ENCODE measurements at places on chromosomes 4 and X.

- no peak for DNase-seq
Measured at GRCh38 chrX:102959471-102959870, 22.4 kb downstream of the RAB40AL start.

DNA sequence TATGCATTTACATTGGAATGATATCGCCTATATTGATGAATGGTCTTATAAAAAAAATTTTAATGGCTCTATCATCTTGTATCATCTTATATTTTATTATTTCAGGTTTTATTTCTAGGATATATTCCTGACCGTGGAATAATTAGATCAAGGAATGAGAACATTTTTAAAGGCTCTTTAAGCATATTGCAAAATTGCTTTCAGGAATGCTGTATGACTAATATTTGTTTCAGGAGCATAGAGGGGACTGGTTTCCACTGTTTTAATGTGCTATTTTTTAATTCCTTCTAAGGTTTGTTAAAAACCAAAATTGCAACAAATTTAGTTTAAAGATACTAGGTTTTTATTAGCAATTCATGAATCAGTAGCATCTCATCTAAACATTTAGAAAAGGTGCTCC is 120.2 kb downstream of the BMPR1B start:
- DNase-seq, result no peak

DNA sequence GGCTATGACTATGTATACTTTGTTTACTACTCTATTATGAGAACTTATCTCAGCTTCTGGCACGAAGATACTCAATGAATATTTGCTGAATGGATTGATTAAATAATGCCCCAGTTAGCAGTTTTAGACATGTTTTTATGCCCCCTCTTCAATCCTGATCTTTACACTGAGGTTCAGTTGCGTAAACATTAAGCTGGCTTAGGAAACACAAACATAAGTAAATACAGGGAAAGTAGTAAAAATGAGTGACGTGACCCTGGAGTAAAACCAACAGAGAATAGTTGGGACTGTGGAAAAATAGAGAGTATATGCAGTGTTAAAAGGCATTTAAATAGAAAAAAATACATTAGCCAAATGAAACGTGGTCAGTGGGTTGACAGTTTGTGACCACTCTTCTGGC is 387.0 kb upstream of the ACTRT1 start:
- no peak for DNase-seq

DNA sequence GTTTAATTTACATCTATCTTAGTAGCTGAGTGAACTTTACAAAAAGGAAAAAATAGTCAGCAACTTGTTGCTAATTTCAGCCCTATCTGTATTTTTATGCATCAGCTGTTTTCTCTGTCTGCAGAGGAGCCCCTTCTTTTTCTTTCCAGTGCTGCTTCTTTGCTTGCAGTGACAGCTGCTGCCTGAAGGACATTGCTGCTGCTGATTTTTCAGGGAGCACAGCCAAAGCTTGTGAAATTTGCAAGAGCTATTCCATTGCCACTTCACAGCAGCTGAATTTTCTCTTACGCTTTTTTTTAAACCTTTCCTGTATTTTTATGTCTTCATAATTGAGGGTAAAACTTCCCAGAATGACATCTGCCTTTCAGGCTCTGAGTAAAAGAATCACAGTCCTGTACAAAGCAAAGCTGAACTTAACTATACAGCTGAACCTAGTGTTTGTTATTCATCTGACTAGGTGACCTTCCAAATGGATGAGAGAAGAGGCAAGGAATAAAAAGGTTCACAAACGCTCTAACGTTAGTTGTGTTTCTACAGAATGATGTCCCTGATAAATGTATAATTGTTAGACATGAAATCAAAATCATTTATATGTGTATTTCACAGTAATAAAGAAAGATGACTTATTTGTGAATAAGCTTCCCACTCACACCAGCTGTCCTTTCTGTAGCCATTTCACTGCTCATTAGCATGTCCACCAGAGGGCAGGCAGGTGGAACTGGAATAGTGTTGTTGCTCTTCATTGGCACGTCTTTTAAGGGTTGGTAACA is 541.4 kb downstream of the ADGRL3 start:
- DNase-seq, result no peak

DNA sequence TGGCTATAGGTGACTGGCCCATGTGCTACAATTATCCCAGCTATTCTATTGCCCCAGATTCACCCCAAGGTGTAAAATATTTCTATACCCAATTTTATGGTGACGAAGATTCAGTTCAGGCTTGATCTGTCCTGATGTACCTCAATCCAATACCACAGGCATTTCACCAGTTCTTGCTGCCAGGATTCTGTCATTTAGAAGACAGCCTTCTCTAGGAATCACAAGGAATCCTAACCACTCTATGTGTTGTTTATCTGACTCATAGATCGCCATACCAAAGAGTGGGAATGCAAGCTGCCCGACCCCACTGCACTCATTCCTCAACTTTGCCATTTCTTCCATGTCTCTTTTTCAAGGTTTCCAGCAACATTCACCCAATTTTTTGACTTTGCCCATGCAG is 355.0 kb upstream of the EMCN start:
- no peak for DNase-seq

DNA sequence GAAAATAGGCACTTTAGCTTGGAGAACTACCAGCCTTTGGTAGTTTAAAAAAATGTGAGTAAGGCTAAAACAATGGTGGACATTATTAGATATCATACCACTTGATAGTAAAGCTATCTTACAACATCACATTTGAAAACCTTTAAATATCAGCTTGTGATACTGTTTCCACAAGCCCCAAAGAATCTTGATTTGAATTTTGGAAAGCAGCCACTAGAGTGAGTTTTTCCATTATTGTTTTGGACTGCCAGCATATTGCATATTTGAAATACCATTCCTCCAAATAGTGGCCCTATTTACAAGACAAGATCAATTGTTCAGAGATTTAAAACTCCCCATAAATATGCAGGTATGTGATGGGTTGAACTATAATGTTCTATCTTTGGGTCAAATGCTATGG is 303.0 kb upstream of the PRPS2 start:
- no peak for DNase-seq

DNA sequence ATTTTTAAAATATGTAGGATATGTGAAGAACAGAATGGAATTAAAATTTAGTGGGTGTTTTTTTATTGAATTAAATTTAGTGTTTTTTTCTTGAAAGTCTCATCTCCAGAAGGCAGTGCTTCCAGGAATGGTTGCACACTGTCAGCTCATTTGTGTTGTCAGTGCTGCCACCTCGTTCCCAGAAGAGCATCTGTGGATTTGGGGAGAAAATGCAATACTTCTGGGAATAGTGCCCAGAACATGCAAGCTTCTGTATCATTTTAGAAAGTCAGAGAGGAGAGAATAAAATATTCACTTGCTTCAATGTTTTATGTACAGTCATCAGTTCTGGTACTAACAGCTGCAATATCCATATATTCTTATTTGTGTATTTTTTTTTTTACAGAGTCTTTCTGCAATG is 608.8 kb downstream of the PCDH7 start:
- DNase-seq, result no peak

DNA sequence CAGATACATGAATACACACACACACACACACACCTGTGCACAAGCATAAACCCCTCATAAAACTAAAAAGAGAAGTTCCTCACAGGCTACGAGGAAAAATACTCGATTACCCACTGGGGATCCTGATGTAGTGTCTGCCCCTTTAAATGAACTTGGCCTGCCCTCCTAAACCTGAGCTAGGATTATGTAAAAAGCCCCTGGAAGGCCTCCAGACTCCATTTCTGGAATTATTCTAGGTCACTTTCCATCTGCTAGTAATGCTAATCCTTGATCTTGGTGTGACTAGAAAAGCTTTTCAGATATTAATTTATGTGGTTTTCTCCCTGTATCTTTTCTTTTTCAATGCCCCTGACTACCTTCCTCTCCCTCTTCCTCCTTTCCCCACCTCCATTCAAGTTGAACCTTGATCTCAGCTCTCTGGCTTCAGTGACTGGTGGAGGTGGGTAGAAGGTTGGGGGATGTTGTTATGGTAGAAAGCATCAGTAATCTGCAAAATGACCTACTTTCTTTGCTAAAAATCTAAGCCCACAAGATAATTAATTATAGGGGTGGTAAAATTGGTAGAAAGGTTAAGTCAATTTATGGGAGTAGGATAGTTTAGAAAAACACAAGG is 25.5 kb upstream of the ZNF330 start:
- DNase-seq, result no peak

DNA sequence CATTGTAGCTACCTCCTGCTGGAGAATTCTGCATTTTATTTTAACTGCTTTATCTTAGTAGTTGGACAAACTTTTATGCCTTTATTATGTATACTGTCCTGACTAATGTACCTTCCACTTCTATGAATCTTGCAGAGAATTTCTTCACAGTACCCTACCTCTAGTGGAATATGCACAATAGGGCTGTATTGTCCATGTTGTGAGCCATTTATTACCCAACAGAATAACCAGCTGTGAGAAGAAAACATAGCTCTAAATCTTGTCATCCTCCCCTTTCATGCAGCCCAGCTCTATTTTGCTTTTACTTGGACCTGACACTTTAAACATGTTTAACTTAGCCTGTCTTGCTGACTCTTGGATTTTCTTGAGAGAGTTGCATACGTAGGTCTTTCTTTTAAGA is 56.2 kb downstream of the MCUB start:
- DNase-seq, result no peak

DNA sequence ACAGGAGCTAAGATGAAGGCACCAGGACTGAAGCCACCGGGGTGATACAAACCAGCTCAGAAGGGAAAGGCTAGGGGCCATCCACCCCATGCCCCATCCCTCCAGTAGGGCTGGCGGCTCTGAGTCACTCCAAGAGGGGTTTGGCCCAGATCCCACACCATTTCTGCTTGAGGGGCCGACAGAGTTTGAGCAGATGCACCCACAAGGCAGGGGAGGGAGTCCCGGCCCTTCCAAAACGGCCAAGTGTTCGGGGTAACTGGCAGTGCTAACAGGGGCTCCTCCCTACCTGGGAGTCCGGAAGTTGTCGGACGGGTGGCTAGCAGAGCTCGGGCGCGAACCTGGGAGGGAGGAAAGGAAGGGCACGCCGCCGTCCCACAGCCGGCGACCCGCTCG is 412 bp downstream of the SLC10A3 start:
- DNase-seq, result peak; percentile 43

GRCh38 chrX:49041744-49042580 is 1.2 kb downstream of the TFE3 start:
- no peak for DNase-seq

- DNase-seq, result no peak
Measured at GRCh38 chr4:183823434-183823833, 81.7 kb upstream of the STOX2 start.

- DNase-seq, result peak; percentile 95
Measured at GRCh38 chr4:113547487-113548042, 214.0 kb downstream of the CAMK2D start.

- no peak for DNase-seq
Measured at GRCh38 chrX:56986138-56986537, 9.2 kb downstream of the SPIN3 start.

- DNase-seq, result no peak
Measured at GRCh38 chr4:113981591-113981990, 2.1 kb upstream of the ARSJ start.

- no peak for DNase-seq
Measured at GRCh38 chrX:53599781-53600396, 86.6 kb downstream of the HUWE1 start.

DNA sequence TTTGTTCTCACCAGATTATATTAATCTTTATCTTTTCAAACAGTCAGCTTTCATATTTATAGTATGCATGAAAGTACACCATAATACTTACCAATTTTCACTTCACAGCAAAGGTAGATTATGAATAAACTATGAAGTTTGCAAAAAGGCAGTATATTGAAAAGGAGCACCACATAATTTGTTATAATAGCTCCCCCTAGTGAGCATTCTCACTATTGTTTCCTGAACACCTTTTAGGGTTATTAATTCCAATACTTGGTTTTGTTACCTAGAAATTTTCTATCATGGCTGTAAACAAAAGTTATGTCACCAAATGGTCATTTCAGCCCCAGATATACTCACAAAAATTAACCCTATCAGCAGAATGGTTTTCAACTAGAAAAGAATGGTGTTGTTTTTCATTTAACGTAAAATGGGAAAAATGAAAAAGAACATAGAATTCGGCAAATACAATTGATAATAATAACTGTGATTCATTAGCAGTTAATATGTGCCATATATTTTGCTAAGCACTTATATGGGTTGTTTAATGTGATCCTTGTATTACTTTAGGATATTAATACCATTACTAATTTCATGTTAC is 30.2 kb upstream of the NKX6-1 start:
- DNase-seq, result no peak

DNA sequence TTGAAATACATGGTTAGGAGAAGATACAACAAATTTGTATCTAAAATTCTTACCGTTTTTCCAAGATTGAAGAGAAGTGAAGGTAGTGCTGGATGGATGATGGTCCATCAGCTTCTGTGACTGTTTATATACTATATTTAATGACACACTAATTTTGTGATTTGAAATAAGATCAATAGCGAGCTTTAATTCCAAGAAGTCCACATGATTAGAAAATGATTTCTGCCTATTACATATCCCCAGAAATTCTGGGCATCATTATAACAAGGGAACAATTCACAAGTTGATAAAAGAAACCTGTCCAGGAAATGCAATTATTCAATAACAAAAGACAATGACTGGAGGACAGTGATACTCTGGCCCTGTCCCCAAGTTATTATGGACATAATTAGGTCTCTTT is at the start of gene CSN2:
Gene CSN2 (minus strand): TSS at position 101 of the 400 bp plus-strand sequence. CDS start 4,733 bp downstream, outside the sequence.
- DNase-seq, result no peak

DNA sequence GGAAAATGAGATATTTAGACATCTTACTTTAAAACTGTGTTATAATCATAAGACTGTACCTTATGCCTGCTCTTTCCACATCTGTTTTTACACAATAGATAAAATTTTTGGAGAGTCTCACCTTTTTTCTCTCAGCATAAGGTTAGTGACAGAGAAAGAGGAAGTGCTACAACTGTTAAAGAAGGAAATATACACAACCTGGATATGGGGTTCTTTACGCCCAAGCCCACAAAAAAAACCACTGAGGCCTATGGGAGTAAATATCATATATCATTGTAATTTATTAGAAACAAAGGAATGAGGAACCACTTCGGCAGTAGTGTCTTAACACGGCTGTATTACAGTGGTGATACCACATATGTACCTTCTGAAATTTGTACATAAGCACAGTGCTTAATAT is 265.9 kb upstream of the GK2 start:
- no peak for DNase-seq

DNA sequence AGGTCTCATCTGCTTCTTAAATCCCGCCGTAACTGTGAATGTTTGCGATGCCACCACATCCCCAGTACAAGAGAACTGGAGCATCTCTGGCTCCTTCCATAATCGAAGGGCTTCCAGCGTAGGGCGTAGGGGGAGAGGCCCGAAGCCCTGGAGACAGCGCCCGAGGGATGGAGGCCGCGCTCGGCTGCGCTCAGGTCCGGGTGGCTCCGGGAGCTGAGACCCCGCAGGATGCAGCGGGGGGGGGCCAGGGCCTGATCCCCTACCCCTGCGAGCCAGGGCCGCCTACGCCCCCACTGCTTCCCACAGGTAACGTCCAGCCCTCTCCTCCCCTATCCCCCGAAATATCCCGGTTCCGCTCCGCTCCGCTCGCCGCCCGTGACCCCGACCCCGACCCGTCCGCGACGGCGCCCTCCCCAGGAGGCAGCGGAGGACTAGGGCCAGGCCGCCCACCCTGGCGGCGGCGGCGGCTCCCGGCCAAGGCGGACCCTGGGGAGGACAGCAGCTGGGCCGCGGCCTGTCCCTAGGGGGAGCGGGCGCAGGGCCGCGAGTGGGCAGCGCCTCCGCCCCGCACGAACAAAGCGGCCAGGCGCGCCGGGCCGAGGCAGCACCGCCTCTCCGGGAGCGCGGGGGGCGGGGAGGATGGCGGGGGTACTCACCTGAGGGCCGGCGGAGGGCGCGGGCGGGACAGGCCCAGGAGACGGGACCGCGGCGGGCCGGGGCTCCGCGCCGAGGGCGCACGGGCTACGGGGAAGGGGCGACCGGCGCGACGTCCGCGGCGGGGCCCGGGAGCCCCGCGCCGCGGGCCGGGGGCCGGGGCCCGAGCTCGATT is 723 bp downstream of the WDFY3 start:
- DNase-seq, result no peak

Data from CD4-positive, alpha-beta T cell treated with Interleukin-17A for 4 hours (primary cell).